Lower leg skin (tissue), 4 donors: ENCODE measurements at places on chromosomes 1 and 21. TPM values are rescaled to one million over a fixed set of nuclear protein-coding genes. Genes with fewer than 3 reads are reported as not detected.
A peak's percentile ranks its signal among the peaks of the same experiment; 100 is the strongest.

Gene ETV3
- total RNA-seq: 88.4 TPM

Gene TBX15
- 5.8 TPM for total RNA-seq

Gene ADORA3
- total RNA-seq: 0.91 TPM

Gene LDLRAD1
- not detected for total RNA-seq

Gene WNT3A
- 4.0 TPM for total RNA-seq

Gene ACTL8
- total RNA-seq: not detected

Gene TUT4
- total RNA-seq: 36.8 TPM

DNA sequence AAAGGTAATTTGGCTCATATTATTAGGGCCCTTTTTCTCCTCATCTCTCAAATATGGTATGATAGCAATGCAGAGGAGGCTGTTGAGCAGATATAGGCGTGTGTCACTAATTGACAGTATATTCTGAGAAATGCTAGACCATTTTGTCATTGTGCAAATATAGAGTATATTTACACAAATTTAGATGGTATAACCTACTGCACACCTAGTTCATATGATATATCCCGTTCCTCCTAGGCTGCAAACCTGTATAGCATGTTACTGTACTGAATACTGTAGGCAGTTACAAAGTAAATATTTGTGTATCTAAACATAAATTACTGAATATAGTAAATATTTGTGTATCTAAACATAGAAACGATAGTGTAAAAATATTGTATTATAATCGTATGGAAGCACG lies 8.6 kb downstream of the ZBTB37 start:
- DNase-seq: no peak

GRCh38 chr1:83815330-83815729 lies 183.6 kb downstream of the TTLL7 start:
- peak; percentile 29 for DNase-seq

GRCh38 chr21:39667353-39667891 lies 54.7 kb downstream of the B3GALT5 start:
- DNase-seq: peak; percentile 69

- DNase-seq: no peak
Observed at GRCh38 chr1:62175568-62176179, 19.0 kb upstream of the L1TD1 start.

DNA sequence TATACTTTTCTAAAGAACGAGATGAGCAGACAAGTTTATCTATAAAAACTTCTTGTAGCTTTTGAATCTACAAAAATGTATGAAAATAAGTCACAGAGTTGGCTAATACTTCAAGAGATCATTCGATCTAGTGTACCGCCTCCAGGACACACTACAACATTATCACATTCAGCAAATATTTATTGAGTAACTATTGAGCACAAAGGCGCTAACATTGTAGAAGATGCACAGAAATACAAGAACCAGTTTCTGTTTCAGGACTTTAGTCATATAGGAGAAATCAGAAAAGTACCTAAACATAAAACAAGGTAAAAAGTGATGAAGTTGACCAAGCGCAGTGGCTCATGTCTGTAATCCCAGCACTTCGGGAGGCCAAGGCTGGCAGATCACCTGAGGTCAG lies 20.6 kb downstream of the WASF2 start:
- DNase-seq: no peak

GRCh38 chr1:41274752-41275545 lies 32.8 kb upstream of the SCMH1 start:
- no peak for DNase-seq

GRCh38 chr1:174040387-174040786 lies 18.2 kb upstream of the RC3H1 start:
- DNase-seq: no peak

DNA sequence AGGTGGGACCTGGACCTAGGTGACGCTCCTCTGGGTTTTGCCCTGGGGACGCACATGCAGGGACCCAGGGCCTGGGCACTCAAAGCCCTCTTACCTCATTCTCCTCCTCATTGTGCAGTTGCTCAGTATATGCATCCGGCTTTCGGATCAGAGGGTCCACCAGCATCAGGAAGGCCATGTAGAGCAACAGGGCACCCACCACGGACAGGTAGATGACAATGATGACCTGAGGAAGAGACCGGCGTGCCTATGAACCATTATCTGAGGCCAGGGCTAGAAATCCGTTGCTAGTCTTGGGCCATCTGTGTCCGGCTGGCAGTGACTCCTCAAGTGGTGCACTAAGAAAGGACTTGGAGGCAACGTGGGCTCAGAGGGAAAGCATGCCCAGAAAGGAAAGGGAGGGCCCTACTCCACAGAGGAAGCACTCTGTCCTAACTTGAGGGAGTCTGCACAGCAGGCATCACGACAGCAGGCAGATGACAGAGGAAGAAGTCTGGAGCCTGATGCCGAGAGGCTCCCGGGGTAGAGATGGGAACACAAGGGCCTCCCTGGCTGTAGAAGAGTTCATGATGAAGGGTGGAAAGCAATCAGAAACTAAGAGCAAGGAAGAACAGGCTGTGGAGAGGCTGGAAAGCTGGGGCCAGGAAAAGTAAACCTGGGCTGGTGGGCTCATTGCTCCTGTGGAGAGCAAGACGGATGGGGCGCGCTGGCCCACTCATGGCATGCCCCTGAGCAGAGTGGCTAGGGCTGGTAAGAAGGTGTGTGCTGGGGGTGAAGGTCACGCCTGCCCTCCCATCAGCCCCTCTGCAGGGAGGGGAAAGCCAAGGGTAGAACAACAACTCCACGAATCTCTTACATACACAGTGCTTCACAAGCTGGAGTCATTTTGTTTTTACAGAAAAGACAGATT lies 10.3 kb downstream of the TMEM9 start:
- DNase-seq: peak; percentile 80

DNA sequence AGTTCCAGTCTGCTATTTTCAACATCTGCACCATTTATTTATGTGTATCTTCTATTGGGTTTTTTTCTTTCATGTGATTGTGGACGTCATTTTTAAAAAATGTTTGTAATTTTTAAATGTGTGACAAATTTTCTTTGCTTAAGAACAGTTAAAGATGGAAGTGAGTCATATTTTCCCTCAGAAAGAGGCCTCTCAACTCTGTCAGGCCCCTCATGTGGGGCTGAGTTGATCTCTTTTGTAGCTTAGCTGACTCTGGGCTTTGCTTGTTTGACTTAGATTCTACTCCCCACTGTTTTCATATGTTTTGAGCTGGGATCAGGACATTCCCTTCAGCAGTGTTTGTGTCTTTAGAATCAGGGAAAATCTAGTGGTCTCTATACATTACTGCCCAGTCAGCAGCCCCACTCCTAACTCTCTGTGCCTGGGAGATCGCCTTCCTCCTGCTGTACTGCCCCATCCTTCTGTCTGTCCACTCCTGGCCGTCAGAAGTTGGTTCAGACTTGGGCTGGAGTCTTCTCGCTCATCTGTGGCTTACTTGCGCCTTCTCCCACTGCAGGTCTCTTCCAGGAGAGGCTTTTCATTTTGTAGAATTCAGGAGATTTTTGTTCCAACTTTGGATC lies 137.4 kb downstream of the DYRK1A start:
- DNase-seq: no peak

- DNase-seq: no peak
Observed at GRCh38 chr1:240499012-240499411, 112.9 kb downstream of the GREM2 start.

- no peak for DNase-seq
Observed at GRCh38 chr1:155272466-155273342, 600 bp downstream of the CLK2 start.

GRCh38 chr21:33866826-33867225 lies 48.8 kb downstream of the ATP5PO start:
- no peak for DNase-seq

- no peak for DNase-seq
Observed at GRCh38 chr21:36820176-36821031, 121.5 kb downstream of the SIM2 start.

DNA sequence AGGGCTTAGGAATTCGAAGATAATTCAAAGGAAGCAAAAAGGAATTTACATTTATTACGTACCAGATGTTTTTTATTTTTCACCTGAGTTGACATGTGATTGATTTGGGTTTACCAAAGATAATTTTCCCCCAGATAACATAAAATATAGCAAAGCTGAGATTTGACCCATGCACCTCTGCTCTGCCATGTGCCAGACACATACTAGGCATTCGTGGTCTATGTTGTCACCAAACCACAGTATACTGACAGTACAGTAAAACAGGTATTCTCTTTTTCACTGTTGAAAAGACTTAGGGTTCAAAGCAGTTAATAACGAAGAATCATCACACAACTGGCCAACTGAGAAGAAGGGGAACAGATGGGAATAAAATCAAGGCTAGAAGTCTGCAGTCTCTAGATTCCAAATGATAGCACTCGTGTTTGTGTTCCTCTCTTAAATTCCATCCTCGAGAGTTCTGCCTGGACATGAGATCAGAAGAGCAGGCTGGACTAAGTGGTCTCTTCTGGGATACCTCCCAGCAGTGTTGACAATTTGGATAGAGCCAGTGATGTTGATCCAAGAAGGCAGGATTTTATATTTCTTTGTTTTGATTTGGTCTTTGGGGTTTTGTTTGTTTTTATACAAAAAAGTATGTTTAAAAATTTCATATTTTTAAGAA lies 85.3 kb upstream of the RAVER2 start:
- no peak for DNase-seq

- DNase-seq: no peak
Observed at GRCh38 chr1:17191990-17192242, 13.0 kb upstream of the PADI1 start.

GRCh38 chr1:46508757-46509156 lies 19.1 kb downstream of the DMBX1 start:
- no peak for DNase-seq
